Islet precursor cell (in vitro differentiated cells): ENCODE measurements at places on chromosomes 2 and 18.
A peak's percentile ranks its signal among the peaks of the same experiment; 100 is the strongest.

- DNase-seq: no peak
These were observed 539.0 kb upstream of the TNP1 start for GRCh38 chr2:217398860-217399259.

DNA sequence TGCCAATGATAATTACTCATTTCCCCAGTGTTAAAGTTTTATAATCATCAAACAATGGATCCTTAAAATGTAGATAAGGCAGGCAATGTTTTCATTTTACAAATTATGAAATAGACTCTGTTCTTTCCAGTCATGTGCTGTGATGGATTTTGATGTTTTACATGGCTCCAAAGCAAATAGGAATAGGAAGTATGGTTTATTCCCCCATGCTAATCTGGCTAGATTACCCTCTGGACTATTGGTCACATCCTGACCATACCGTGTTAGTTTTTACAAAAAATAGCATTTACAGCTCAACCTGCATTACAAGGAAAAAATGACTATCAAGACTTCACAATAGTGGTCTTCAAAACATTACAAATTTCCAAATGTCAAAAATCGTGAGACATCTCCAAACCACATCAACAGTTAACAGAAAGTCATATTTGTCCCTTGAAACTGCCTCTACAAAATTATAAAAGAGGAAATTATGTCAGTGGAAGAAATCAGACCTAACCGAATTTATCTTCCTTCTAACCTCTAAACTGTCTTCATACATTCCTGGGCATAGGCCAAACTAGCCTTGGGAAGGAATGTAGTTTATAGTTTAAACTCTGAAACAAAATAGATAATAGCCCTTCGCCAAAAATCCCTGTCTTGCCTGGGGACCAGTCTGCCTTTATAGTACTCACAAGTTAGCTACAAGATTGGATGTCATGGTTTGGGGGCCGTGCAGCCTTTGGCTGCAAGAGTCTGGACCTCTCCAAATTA, 1941.2 kb upstream of the CELF4 start:
- peak; percentile 56 for DNase-seq

GRCh38 chr2:9884436-9884835, 41.2 kb downstream of the TAF1B start:
- DNase-seq: no peak

DNA sequence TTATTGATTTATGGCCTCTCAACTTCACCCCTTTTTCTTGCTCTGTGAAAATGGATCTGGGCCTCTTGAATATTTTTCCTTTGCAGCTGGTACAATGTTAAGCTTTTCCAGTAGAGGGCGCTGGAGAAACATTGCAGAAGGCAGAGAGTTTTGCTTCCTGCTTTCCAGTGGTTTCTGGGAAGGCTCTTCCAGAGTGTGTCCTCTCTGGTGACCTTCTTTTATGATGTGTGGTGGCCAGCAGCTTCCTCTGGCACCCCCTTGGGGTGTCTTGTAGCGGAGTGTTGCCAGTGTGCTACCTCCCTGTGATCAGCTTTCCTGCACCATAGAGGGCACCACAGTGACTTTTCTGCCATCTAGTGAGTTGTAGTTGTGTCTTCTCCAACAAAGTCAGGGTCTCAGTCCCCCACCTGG, 25.4 kb upstream of the MGAT5 start:
- DNase-seq: no peak

GRCh38 chr2:222289278-222290160, 9.3 kb downstream of the PAX3 start:
- DNase-seq: no peak

DNA sequence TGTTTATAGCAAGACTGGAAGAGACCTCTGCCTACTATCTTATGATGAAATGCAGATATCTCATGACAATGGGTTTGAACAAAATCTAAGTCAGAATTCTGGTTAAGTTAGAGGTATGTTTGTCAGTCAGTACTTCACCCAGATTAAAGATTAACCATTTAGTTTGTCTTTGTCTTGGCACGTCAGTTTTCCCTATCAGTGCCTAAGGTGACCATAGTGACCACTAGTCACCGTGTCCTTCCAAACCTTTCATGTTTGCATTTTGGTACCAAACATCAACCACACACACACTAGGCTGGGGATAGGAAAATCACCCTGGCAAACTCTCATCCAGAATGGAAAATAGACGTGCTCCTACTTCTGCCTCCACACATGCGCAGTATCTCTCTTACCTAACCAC, 248.9 kb downstream of the PIEZO2 start:
- DNase-seq: no peak

- DNase-seq: no peak
These were observed 75.4 kb downstream of the PIEZO2 start for GRCh38 chr18:11073971-11074370.

- peak; percentile 48 for DNase-seq
These were observed 215.1 kb downstream of the DYSF start for GRCh38 chr2:71668326-71669057.
